ENCODE measurements at places on chromosomes 3 and 15.

- no peak for DNase-seq
Measured at GRCh38 chr3:98991393-98991792, 89.9 kb upstream of the DCBLD2 start.

GRCh38 chr15:51121118-51121517 lies 26.4 kb upstream of the TNFAIP8L3 start:
- no peak for DNase-seq

DNA sequence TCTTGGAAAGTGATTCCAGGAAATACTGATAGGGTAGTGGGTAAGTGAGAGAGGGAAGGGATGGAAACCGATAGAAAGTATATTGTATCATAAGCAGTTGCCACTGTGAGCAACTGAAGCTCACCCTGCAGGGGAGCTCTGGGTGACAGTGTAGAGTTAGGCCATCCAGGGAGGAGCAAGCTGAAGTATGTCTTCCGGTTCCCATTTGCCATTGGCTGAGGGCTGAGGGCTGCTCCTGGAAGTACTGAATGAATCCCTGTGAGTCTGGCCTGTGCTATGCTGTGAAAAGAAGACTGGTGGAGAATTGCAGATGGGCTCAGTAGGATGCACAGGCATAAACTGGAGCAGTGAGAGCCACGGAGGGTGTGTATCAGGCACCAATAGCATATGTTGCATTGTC lies 348.3 kb downstream of the MFSD1 start:
- no peak for DNase-seq

DNA sequence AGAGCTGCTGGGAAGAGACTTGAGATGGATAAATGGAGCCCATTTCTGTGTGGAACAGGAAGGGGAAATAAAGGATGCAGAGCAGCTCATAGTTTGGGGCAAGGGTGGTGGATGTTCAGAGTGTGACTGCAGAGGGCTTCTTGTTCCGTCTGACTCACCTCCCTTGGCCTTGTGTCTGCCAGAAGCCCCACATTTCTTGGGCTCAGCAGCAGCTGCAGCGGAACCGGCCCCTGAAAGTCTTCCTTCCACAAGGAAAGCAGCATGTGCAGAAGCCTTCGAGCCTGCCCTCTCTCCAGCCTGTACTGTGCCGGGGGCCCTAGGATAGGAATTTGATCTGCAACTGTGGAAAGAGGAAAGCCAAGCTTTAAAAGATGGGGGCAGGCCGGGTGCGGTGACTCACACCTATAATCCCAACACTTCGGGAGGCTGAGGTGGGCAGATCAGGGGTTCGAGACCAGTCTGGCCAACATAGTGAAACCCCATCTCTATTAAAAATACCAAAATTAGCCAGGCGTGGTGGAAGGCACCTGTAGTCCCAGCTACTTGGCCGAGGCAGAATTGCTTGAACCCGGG lies 11.5 kb downstream of the CDAN1 start:
- DNase-seq, result no peak

DNA sequence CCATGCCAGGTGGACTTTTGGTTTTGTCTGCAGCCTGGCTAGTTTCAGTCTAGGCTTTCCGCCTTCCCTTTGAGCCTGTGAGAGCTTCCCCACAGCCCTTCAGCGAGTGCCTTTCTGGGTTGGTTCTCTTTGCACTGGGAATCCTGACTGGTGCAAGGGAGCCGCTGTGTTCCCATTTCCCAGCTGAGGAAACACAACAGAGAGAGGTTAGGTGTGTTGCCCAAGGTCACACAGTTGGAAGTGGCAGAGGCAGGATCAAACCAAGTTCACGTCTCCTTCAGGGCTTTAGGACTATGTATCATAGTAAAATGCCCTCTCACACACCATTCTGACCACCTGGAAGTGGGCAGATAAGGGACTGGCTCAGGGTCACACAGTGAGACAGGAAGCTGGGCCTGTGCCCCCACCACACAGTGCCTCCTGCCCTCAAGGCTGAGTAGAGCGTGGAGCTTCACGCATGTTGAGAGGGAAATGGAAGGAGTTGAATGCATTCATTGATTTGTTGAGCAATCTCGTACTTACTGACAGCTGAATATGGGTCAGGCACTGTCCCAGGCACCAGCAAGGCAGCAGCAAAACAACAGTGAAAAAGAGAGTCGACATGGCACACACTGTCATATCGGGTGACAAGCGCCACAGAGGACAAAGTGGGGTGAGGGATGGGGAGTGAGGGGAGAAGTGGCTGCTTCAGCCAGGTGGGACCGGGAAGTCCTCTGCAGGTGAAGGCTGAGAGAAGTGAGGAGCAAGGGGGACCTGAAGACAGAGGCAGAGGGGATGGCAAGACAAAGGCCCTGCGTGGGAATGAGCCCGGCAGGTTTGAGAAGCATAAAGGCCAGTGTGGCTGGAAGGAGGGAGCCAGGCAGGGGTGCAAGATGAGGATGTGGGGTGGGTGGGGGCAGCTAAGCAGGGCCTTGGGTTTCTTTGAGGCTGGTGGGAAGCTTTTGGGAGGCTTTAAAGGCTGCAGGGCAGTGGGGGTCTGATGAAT lies 12.3 kb upstream of the ANPEP start:
- DNase-seq, result no peak

DNA sequence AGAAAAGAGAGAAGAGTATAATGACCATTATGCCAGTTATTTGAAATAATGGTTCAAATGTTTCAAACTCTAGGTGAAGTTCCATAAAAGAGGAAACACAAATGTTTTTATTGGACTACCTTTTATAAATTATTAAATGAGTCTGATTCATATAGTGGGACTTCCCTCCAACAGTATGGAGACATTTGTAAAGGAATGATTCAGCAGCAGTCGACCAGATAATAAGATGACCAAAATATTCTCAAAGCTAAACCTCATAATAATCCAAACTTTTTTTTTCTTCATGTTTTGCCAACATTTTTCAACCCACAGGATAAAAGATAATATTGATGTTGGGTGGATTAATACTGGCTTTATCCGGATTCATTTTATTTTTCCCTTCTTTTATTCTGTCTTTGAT lies 18.8 kb downstream of the TIPARP start:
- DNase-seq, result no peak

GRCh38 chr3:18079739-18080138 lies 337.3 kb upstream of the TBC1D5 start:
- no peak for DNase-seq

DNA sequence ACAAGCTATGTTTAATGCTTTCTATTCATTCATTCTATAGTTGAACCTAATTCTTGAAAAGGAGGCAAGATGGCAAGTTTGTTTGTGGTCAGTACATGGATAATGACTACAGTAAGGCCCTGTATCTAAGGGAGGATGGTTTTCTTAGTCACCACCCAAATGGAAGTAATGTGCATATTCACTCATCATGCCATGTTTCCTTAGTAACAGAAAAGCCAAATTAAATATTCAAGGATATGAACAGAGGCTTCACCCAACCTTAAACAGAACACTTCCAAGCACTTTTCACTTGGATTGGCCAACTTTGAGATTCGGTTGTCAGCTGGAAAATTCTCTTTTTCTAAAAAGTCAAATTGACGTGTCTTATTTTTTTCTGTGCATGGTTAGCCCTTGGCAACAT lies 805.3 kb upstream of the LMCD1 start:
- DNase-seq, result no peak

DNA sequence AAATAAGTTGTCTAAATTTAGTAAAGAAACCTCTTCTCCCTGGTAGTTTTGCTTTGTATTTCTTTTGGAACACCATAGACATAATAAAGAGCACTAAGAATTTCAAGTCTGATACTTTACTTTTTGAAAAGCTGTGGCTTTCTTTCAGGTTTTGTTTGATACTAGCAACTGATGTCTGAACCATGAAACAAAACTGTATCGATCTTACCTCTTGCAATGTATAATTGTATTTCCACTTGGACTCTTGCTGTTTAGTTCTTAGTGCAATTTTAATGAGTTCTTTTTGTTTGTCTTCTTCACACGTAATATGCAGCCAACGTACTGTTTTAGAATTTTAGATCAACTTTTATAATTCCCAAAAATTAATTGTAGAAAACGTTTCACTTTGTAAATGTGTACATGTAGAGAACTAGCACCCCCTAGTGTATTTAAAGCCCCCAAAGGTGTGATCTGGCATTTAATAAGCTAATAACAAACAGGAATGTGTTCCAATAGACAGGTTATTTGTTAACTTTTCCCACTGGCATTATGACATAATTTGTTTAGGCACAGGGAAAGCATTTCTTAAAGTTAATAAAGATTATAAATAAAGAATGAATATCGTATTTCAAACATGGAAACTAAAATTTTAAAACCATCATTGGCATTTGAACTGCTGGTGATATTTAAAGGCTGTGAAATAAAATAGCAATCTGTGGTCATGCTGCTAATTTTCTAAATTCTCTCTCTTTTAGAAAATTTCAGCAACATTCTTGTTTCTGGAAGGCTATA lies 289.1 kb upstream of the DNAJC19 start:
- DNase-seq, result no peak

DNA sequence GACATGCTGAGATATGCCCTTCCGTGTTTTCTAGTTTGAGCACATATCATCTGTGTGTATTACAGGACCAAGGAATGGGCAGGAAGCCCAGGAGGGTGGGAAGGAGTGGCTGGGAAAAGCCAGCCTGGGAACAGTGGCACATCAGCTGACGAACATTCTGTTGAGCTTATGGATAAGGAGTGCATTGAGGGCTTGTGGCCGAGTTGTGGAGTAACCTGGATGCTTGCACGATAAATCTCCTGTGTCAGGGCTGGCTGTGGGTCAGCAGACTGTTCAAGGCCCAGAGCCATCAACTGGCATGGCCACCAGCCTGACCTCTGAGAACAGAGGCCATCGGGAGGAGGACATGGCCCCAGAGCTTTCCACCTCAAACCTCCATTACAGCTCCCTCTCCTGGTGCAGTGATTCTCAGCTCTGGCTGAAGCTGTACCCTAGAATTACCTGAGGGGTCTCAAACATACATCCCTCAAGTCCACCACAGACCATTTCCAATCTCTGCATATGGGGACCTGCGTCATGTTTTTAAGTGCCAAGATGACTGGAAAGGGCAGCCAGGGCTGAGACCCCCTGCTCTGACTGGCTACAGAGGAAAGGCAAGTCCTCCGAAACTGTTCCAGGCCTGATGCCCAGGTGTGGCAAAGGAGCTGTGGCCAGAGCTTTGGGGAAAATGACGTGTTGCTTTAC lies 4.8 kb upstream of the VILL start:
- DNase-seq, result no peak

DNA sequence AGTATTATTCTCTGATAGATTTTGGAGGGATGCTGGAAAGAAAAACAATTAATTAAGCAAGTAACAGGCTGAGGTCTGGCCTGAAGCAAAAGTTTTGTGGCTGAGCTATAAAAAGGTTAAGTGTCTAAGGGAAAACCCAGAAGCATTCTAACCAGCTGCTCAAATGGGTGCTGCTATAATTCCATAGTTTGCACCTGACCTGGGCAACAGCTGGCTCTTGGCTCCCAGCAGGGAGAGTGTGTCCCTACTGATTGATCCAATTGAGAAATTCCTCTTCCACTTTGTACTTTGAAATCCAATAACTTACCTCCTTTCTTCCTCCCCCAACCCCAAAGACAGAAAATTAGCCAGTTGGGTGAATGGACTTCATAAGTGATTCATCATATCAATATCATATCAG lies 27.7 kb upstream of the SMAD3 start:
- no peak for DNase-seq

GRCh38 chr3:49470714-49471420 lies 800 bp downstream of the DAG1 start:
- DNase-seq, result no peak

DNA sequence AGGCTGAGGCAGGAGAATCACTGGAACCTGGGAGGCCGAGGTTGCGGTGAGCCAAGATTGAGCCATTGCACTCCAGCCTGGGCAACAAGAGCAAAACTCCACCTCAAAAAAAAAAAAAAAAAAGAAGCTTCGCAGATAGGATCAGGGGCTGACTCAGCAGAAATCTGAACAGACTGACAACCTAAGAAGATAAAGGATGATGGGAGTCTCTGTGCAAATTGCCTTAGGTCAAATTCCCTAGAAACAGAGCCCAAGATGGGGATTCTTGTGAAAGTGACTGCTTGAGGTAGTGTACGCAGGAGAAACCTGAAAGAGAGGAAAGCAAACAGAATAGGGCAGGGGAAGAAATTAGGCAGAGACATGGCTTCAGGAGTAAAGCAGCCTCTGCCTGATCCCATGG lies 160.8 kb upstream of the LRIG1 start:
- DNase-seq, result no peak

GRCh38 chr3:16658925-16659793 lies 53.9 kb upstream of the DAZL start:
- DNase-seq, result no peak

DNA sequence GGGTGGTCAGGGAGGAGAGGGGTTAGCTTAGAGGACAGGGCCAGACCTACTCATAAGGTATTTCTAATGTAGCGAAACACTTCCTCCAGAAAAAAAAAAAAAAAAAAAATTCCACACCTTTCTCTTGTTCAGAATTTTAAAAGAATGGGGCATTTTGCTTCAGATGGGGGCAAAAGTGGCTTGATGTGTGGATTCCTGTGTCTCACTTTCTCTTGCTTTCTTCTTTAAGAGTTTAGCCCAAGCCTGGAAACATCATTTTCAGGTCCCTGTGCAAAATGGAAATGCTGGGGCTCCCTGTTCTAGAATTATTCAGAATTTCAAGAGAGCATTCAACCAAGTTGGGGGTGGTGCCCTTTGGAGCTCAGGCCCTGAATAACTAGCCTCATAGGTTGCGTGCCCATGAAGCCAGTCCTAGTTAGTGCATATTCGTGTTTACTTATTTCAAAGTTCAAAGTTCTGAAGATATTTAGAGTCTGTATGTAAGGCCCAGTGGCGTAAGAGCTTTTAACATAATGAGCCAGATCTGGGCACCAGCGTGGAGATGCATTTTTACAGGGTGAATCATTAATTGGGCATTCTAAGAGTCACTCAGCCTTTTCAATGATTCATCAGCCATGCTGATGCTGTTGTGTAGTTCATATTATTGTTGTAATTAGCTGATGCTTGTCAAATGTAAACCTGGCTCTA lies 104.5 kb downstream of the RPLP1 start:
- no peak for DNase-seq

DNA sequence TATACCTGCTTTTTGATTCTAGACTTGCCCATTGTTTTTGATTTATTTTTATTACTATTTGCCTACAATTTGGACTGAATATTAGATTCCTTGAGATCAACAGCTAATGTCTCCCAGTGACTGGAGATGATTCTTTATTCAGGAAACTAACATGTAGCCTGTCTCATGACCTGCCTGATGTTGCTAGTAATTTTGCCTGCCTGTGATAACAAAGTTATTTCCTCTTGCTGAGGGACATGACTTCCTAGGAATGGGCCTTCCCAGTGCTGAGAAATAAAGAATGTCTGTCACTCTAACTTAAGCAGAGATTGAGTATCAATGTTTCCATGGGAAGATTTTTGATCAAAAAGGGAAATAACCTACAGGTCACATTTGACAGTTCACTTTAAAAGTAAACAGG lies 13.4 kb upstream of the NPHP3 start:
- no peak for DNase-seq

GRCh38 chr3:30638685-30639412 lies 32.4 kb downstream of the TGFBR2 start:
- DNase-seq, result no peak

- no peak for DNase-seq
Measured at GRCh38 chr3:4546346-4547178, 53.4 kb downstream of the ITPR1 start.

GRCh38 chr15:88208396-88208795 lies 48.1 kb downstream of the NTRK3 start:
- no peak for DNase-seq
